AML-193 (cell line): ENCODE measurements at places on chromosomes 6 and 20.

DNA sequence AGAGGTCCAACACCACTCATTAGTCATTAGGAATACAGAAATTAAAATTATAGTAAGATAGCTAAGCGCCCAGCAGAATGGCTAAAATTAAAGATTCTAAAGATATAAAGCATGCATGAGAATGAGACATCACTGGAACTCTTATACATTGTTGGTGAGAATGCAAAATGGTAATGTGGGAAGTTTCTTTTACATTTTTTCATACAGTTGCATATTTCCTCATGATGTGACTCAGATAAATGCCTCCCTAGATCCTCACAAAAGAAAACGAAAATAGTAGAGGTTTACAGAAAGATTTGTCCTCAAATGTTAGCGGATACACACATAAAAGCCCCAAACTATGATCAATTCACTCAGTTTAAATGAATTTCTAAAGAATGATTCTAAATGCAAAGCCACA is 633.7 kb upstream of the GJE1 start:
- no peak for DNase-seq

DNA sequence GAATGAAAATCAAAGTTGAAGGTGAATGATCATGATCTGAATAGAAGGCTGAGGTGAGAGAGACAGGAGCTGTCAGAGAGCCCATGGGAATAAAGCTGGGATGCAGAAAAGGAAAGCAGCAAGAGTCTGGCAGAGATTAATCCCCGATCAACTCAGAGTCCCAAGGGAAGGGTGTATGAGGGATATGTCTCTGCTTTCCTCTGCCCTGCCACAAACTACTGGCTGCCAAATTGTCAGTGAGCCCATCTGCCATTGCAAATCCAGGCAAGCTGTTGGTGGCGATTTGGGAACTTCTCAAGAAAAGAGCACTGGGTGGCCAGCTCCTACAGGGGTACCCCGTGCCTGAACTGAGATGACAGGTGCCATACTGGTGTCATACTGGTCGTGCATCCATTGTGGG is 705.5 kb upstream of the MAN1A1 start:
- no peak for DNase-seq

DNA sequence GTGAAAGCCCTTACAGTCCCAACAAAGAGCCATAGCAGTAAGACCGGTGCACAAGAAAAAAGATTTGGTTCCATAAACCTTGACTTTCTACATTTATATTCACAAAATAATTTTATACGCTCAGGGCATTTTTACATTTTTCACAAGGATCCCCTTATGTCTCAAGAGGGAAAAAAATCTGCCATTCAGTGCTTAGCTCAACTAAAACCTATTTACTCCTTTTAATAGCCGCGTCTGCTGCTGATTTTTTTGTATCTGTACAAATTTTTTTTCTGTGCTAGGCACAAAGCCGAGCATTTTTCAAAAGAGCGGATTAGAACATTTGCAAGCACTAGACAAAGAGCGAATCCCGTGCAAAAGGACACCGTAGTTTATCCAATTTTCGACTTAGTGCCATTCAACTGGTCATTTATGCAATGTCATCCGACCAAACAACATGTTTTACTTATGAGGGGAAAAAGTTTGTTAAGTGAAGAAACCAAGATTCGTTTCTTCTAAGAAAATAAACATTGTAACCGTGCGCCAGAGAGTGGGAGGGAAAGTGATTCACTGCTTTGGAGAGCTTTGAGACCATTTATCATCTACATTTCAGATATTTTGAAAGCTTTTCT is 3.7 kb downstream of the TFAP2D start:
- no peak for DNase-seq

DNA sequence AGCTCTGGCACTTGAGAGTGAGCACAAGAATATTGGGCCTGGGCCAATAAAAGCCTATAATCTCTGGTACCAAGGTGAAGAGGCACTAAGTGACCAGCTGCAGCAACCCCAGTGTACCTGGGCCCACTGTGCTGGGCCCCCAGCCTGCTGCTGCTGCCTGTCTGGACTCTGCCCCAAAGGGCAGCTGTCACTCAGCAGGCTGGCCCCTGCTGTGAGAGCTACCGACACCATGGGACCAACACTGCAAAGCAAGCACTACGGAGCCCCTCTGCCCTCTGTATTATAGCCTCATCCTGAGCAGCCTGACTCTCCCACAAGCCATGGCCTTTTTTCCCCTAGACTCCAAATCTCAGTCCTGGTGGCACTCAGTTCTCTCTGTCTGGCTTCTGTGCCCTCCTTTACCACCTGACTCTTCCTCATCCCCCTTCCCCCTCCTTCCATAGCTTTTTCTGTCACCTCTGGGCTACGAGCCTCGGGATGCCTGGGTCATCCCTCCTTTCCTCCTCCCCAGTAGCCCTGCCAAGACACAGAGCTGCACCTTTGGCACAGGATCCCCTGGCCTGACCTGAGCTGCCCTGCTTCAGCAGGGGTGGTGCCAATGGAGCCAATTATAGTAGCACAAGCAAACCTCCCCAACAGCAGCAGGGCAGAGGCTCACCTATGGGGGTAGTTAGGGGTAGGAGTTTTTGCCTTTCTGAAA is 14.2 kb downstream of the RRP36 start:
- no peak for DNase-seq

DNA sequence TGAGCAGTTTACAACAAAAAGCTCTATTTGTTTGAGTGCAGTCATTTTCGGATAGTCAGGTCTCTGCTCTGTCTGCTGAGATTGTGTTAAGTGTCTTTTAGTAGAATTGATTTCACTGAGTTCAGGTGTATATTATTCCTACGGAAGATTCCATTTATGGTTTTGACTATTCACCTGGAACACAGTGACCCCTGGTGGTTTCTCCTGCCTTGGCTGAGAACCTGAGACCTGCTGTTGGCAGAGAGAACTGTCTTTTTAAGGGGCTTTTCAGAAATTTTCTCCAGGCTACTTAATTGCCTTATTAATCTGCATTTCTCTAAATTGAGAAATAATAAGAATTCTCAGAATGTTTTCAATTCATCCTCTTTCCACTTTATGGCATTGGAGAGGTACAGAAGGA is 508.0 kb downstream of the TBC1D32 start:
- DNase-seq: no peak

DNA sequence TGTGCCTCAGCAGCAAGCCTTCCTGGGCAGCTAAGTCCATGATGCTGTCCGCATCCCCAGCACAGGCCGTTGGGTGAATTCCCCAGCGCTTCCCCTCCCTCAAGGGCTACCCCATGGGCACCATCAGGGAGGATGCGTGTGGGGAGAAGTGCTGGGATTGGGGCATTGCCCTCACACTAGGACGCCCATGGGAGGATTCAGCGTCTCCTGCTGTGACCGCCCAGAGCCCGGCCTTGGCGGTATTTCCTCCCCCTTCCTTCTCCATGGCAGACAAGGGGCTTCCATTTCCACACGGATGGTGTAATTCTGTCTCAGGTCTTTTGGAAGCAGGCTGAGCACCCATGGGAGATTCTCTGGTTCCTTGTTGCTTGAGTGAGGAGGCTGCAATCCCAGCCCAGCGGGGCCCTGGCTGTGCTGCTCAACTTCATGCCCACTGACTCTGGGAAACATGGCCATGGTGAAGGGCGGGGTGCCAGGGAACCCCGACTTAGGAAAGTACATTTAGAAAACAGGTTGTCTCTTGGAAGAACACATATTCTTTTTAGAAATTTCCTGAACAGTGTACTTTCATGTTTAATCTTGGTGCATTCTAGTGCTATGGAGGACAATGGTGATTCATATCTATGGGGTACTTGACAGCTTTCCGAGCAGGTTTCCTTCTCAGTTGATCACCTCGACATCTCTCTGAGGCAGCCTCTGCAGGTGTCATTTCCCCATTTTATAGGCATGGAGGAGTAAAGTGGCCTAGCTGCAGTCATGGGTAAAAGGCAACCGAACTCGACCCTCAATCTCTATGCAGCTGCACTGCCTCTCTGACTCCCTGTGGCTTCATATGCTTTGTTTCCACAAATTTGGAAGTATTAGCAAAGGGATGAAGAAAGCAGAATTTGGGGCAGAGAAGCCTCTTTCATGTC is 178.2 kb upstream of the CST7 start:
- DNase-seq: no peak

GRCh38 chr20:38222231-38222922 is 38.2 kb downstream of the KIAA1755 start:
- DNase-seq: peak; percentile 37

DNA sequence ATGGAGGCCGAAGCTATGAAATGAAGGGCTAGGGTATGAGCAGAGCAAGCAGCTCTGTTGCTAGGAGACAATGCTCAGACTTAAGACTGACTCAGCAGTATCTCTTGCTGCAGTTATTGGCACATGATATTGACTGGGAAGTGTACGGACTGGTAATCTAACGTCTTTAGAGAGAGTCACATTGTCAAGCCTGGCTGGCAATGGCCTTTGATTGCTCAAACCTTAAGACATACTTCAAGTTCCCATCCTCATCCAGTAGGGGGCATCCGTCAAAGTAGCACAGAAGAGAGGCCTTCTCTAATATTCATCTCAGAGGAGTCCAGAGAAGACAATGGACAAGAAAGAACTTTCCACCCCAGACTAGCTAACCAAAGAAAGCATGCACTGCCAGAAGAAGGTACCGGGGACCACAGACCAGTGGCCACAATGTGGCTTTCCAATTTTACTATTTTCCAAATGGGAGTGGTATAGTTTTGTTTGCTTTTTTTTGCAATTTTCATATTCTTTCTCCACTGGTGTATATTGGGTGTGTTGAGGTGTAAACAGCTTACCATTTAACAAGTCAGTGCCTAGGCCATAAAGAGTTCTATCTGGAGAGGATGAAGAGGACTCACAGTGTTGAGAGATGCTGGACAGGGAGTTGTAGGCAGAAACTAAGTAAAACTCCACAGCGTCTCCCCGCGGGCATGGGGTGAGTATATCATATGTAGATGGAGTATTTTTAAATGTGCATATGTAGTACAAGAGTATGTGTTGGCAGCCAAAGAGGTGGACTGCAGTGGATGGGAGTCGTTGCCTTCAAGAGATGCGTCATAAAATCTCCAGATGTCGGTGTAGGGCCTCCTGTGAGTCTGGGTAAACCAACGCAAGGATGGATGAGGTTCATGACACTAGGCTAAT is 36.7 kb downstream of the LRFN2 start:
- peak; percentile 64 for DNase-seq

DNA sequence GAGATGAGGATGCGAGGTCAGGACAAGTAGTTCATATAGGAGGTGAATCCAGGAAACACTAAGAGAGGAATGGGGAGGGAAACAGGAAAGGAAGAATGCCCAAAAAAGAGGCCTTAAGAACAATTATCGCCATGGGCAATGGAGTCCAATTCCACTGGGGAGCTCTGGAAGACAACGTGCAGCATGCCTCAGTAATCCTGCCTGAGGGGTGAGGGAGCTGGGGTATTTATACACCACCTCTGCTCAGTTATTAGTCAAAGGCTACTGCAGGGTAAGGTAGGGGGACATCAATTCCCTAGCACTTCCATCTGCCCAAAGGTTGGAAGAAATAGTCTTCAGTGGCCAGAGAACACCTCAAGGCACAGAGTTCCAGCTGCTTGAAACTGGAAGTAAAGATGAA is 96.4 kb downstream of the ZNF217 start:
- DNase-seq: no peak

- DNase-seq: no peak
Measured at GRCh38 chr20:9109566-9109965, 40.7 kb downstream of the PLCB4 start.

DNA sequence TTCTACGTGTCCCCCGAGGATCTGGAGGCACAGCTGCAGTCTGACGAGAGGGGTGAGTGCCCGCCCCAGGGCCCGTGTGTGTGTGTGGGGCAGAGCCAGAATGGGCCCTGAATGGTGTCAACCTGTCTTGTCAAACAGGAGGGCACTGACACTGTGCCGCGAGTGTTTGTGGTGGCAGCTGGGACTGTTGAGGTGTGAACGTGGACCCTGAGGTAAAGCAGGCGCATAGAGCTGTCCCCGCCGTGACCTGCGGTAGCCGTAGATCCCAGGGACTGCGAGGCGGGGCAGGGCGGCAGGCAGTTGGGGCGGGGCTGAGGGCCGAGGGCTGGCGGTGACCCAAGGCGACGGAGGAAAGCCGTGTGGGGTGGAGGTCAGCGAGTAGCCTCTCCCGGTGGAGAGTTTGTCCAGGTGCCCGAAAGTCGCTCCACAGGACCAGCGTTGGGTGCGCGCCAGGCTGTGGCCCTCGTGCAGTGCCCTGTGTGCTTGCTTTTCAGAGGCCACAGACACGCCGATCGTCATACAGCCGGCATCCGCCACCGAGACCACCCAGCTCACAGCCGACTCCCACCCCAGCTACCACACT is 25.2 kb downstream of the UCKL1 start:
- no peak for DNase-seq

- no peak for DNase-seq
Measured at GRCh38 chr20:50371878-50372769, 138.1 kb upstream of the PTPN1 start.

GRCh38 chr6:25280344-25281074 is 1.3 kb downstream of the CARMIL1 start:
- DNase-seq: no peak

DNA sequence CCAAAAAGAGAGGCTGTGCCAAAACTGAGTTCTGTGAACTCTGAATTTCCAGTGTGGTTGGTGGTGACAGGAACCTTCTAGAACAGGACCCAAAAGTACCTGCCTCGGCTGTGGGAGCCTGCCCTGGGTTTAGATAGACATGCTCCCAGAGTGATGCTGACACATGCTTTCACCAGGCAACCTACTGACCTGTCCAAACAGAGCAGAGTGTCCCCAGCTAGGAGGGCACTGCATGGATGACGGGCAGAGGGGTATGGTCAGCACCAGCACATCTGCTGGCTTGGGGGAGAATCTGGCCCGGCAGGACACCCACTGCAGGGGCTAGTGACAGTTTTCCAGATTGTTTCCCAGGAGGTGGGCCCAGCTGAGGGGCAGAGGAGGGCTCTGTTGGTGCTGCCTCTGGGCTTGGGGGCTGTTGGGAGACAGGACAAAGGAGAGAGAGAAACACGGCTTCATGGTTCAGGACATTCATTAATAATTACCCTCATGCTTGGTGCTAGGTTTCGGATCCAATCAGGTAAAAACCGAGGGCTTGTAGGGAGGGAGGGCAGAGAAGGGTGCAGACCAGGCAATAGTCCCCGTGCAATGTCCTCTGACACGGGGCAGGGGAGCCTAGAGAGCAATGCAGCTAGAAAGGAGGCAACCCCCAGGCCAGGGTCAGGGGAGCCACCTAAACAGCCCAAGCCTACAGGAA is 15.0 kb downstream of the KCNK5 start:
- DNase-seq: no peak

- DNase-seq: no peak
Measured at GRCh38 chr20:62501801-62502495, 26.2 kb upstream of the GATA5 start.

- DNase-seq: no peak
Measured at GRCh38 chr6:82705579-82705978, 342.0 kb downstream of the TPBG start.

- no peak for DNase-seq
Measured at GRCh38 chr20:30811885-30812671, 445.4 kb upstream of the DEFB115 start.

- DNase-seq: no peak
Measured at GRCh38 chr20:47751449-47751848, 33.8 kb downstream of the SULF2 start.

GRCh38 chr6:87645080-87645479 is 55.1 kb downstream of the ORC3 start:
- DNase-seq: no peak

- no peak for DNase-seq
Measured at GRCh38 chr6:17820055-17820454, 113.3 kb upstream of the NUP153 start.

GRCh38 chr6:10968776-10969175 is 75.3 kb downstream of the ELOVL2 start:
- DNase-seq: no peak

GRCh38 chr6:3196770-3197169 is 30.7 kb downstream of the TUBB2B start:
- DNase-seq: no peak
